ENCODE measurements at places on chromosomes 3 and 15. TPM values are rescaled to one million over a fixed set of nuclear protein-coding genes. Genes with fewer than 3 reads are reported as not detected.

TRPM1 gene
- total RNA-seq = not detected

EFL1 gene
- 17.6 TPM for total RNA-seq

UCN2 gene
- 61.6 TPM for total RNA-seq

KNL1 gene
- total RNA-seq = 3.9 TPM

ARHGAP31 gene
- total RNA-seq = 20.4 TPM

Measured in placental epithelial cell (primary cell).